Fibroblast of villous mesenchyme (primary cell): ENCODE measurements at places on chromosomes 11 and 22. TPM values are rescaled to one million over a fixed set of nuclear protein-coding genes. Genes with fewer than 3 reads are reported as not detected.

GRCh38 chr11:399731-400211 lies 5.8 kb downstream of the PKP3 start:
- no peak for DNase-seq

DNA sequence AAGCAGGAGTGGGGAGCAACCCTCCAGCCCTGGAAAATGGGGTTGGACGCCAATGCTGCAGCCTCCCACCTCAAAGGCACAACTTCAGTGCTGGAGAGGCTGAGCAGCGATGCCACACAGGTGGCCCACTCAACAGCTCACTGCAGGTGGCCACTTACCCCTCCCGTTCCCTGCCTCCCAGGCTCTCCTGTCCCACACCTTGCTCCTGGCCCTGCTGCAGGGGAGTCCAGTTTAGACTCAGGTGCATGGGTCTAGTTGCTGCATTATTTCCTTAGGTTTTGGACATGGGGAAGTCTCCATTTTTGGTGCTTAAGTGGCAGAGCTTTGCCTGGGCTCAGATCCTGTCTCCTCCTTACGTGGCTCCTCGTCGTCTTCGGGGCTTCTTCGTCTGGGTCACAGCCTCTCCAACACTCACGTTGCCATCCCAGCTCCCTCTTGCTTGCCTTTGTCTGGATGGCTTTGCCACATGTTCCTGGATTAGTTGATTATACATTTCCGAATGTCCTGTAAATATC lies 898.3 kb downstream of the BRD1 start:
- no peak for DNase-seq

DNA sequence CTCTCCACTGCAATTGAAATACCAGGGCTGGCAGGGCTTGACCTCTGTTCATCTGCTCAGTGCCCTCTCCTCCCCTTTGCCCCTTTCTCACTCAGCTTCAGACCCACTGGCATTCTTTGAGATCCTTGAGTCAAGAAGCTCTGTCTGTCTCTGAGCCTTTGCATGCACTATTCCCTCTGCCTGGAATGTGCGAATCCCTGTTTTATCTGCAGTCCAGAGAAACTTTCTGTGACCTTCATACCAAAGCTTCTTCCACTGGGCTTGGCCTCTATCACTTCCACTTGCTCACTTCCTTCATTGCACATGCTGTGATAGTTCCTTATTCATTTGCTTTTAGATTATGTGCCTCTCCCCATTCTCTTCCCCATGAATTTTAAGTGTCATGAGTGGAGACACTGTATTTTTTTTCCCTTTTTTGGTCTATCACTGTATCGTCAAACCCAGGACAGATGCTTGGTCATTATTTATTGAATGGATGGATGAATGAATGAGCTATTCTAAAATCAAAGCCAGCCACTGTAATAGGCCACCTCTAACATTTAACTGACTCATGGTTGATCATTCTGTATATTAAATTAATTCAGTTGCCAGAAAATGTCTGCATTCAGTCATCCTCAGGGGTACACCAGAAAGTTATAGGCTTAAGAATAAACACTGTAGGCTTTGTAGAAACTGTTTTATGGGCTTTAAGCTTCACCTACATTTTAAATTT lies 88.7 kb upstream of the TIMP3 start:
- DNase-seq = peak; percentile 44

GRCh38 chr22:35783943-35784614 lies 66.4 kb downstream of the APOL5 start:
- DNase-seq = no peak

DNA sequence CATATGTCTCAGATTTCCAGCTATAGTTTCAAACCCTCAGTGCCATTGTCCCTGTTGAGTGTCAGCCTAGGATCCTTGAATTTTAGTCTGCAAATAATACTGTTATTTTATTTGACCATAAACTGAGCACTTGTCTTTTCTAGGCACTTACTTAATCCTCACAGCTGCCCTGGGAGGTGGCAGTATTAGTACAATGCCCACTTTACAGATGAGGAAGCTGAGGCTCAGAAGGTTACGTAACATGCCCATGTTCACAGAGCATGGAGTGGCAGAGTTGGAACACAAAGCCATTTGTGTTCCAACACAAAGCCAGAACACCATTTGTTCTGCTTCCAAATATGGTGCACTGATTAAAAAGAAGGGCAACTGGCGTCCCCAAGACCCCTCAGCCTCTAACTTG lies 38.2 kb upstream of the ALX4 start:
- no peak for DNase-seq

DNA sequence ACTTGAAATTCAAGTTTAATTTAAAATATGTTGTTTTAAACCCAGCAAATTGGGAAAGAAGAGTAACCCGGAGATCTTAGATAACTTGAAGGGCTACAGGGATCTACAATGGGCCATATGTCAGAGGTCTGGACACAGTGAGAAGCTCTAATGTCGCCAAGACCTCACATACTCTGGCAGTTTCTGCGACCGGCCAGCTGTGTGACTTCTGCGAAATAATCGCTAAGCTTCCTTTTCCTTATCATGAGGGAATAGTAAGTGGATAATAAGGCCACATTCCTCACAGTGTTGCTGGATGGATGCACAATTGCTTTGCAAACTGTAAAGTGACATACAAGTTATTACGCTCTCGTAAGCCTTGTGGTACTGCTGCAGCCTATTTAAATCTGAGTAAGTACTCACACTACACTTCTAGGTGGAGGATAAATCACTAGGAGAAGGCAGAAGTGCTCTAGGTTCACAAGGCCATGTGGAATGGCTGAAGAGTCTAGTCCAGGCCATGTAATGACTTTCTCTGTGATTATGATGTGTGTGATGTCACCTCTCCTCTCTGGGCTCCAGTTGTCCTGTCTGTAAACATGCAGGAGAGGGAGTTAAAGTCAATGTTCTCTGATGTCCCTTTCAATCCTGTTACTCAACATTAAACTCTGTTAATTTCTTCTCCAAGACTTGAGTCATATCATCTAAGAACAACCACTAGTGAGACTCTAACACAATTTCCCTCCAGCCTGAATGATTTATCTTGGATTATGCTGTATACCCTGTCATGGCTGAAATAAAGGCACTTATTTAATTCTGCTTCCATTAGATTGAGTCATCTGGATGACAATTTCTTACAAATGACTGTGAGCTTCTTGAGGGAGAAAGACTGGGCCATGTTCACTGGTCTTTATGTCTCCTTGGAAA lies 192.6 kb upstream of the NARS2 start:
- no peak for DNase-seq

- DNase-seq = no peak
These were observed 3.1 kb downstream of the SAA2 start for GRCh38 chr11:18245396-18245795.

GRCh38 chr11:95917193-95918036 lies 6.5 kb downstream of the MTMR2 start:
- no peak for DNase-seq

DNA sequence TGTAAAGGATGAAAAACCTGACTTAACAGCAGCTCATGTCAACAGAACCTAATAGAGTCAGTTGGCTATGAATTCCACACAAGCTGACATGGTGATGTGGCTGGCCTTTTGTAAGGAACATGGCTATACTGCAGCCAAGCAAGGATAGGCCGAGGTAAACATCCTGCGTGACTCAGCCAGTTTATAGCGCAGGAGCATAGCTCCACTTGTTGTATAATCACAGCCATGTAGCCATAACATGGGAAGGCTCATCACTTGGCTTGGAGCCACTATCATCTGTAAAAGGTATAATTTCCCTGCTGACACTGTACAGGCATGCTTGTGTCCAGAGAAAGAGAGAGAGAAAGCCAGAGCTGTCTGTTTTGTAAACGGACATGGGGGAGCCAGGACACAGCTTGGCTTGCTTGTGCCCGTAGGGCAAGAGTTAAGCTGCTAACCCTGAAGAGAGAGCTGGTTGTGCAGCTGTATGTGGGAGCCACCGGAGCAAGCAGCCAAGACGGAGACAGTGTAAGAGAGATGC lies 104.4 kb upstream of the PLET1 start:
- peak; percentile 99 for DNase-seq

DNA sequence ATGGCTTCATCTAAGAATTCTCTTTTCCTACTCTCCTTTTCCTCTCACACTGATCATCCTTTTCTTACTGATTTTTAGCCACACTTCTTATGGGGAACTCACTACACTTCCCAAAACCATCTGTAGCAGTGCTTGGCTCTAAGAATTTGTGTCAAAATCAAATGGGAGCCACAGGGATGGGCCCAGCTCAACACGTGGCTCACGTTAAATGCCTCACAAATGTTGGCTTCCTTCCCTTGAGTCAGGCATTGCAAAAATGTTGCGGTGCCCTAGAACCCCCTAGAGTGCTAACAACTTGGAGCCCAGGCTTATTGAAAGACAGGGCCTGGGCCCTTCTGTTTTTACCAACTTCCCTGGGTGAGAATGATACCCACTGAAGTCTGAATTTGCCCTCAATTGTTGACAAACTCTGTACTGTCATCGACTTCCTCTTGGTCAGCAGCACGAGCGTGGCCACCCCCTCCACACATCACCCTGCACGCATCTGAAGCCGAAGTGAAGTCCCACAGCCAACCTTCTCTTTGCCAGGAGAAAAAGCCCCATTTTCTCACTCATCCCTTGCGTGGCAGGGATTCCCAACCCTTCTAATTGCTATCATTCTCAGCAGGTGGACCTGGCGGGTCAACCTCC lies 69.7 kb downstream of the ELFN2 start:
- DNase-seq = no peak

The LMNTD2 gene
- 1.6 and 2.2 TPM in 2 replicates for total RNA-seq

DNA sequence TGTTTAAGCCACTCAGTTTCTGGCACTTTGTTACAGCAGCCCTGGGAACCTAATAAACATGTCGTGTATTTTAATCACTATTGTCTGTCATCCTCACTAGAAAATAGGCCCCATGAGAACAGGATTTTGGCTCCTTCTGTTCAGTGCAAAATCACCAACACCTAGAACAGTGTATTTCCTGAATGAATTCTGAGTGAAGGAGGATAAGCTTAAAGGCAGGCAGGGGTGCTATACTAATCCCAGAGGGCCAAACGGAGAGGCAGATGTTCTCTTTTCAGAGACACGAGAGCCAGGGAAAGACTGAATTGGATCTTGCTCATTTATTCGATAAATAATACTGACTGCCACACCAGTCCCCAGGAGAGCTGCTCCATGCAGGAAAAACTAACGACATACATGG lies 10.4 kb downstream of the SMCO4 start:
- DNase-seq = no peak

DNA sequence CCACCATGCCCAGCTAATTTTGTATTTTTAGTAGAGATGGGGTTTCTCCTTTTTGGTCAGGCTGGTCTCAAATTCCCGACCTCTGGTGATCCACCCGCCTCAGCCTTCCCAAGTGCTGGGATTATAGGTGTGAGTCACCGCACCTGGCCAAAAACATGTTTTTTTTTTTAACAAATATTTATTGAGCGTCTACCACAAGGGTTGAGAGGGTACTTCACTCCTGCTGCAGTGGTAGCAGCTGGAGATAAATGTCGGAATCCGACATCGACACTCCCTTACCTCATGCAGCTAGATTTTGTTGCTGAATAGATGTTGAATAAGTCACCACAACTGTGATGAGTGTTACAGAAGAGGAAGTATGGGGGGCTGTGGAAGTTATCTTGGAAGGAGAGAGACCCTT lies 971 bp downstream of the DNAJB13 start:
- DNase-seq = no peak

GRCh38 chr22:23093051-23093788 lies 22.9 kb downstream of the GNAZ start:
- no peak for DNase-seq

The TMEM258 gene
- total RNA-seq = 40.6 and 76.4 TPM in 2 replicates

DNA sequence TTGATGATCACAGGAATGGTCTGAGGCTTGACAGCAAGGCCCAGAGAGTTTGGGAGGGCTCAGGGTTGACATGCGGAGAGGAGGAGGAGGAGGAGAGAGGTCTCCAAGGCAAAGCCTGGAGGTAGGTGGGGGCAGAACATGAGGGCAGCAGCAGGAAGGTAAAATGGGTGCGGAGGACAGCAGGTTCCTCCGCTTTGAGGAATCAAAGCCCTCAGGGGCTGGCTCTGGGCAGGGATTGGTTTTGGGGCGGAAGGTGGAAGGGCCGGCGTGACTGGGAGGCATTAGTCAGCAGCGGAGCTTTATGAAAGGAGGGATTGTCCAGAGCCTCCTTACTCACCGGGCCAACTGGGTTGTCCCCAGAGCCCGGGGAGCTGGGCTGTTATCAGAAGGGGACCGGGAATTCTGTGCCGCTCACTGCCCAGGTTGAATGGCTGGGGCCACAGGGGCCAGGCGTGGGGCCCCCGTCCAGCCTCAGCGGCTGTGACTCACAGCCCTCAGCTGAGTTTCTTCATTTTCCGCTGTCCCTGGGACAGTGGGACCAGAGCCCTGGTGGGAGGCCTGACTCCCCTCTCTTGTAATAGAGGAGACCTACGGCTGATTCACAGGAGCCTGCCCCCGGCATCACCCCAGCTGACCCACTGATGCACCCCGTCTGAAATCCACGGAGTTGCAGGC lies 36.2 kb downstream of the LIF start:
- peak; percentile 55 for DNase-seq

The NEAT1 gene
- 413 and 487 TPM in 2 replicates for total RNA-seq

DNA sequence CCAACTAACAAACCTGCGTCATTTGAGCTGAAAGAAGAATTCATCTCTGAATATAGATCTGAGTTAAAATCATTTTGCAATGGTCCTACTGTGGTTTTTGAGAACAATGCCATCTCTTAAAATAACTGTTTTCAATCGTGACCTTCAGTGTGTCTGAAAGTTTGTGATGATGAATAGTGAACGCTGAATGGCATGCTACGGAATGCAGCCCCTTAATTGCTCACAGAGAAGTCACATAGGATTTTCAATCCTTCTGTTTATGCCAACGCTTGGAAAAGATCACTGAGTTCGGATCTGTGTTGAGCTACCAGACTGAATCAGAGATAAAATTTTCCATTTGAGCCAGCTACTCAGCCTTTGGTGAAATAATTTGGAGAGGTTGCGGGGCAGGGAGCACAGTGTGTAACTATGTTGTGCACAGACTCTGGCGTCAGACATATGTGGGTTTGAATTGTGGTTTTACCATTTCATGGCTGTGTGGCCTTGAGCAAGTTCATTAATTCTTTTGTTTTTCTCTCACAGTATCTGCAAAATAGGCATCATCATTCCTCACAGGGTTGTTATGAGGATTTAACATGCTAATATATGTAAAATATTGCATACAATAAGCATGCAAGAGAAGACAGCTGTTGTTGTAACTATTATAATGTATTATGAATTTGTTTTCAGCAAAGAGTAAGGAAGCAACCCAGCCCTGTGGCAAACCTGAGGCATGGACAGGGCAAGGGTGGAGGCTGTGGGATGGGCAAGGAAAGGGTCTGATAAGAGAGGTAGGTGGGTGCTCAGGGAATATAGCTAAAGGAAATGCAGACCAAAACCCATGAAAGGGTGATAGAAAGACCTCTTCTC lies 679.9 kb downstream of the KCNA4 start:
- peak; percentile 46 for DNase-seq

- peak; percentile 3 for DNase-seq
These were observed 439 bp downstream of the SPA17 start for GRCh38 chr11:124674168-124674517.

The IGSF22 gene
- total RNA-seq = under 0.01 and 1.3 TPM in 2 replicates
